Stimulated activated memory B cell treated with anti-CD40 and anti-IgM and Interleukin-4, amounts not matched to agents 10 μg/mL and 1 μg/mL and 100 μg/mL, for 72 hours (primary cell): ENCODE measurements at places on chromosomes 1 and 21.

DNA sequence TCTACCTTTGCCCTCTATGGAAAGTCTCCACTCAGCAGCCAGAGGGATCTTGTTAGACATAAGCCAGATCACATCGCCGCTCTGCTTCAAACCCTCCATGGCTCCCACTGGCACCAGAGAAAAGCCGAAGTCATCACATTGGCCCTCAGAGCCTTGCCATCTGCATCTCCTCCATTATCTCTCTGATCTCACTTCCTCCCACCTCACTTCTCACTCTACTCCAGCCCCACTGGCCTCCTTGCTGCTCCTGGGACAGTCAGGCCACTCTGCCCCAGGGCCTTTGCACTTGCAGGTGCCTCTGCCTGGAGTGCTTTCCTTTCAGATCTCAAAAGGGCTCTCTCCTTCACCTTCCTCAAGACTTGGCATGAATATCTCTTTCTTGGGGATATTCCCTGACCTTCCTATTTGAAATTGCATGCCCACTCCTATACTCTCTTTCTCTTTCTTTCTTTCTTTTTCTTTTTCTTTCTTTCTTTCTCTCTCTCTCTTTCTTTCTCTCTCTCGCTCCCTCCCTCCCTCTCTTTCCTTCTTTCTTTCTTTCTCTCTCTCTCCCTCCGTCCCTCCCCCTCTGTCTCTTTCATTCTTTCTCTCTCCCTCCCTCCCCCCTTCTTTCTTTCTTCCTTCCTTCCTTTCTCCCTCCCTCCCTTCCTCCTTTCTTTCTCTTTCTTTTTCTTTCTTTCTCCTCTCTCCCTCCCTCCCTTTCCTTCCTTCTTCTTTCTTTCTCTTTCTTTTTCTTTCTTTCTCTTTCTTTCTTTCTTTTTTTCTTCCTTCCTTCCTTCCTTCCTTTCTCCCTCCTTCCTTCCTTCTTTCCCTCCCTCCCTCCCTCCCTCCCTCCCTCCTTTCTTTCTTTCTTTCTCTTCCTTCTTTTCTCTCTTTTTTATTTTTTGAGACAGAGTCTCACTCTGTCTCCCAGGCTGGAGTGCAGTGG lies 96.0 kb upstream of the CASZ1 start:
- H3K4me1 ChIP-seq: no peaks in the 10 kb centered on the region
- H3K4me3 ChIP-seq: no peak overlapping the region
- peaks cover 62% of the 10 kb centered on the region for H3K27me3 ChIP-seq
- no peaks in the 10 kb centered on the region for H3K36me3 ChIP-seq

GRCh38 chr1:232111611-232112010 lies 485.0 kb downstream of the DISC1 start:
- no peaks in the 10 kb centered on the region for H3K27me3 ChIP-seq
- no peak overlapping the region for H3K4me3 ChIP-seq
- H3K4me1 ChIP-seq: no peaks in the 10 kb centered on the region
- no peak for ATAC-seq
- H3K27ac ChIP-seq: no peak overlapping the region

- ATAC-seq: no peak
- no peak overlapping the region for H3K4me3 ChIP-seq
- H3K27ac ChIP-seq: no peak overlapping the region
- H3K27me3 ChIP-seq: peaks cover 29% of the 10 kb centered on the region
- no peaks in the 10 kb centered on the region for H3K4me1 ChIP-seq
- no peaks in the 10 kb centered on the region for H3K36me3 ChIP-seq
Measured at GRCh38 chr21:44736291-44737004, 25.1 kb upstream of the TSPEAR start.

- no peak for ATAC-seq
- no peak overlapping the region for H3K4me3 ChIP-seq
- no peaks in the 10 kb centered on the region for H3K36me3 ChIP-seq
- peaks cover 10% of the 10 kb centered on the region for H3K27me3 ChIP-seq
- H3K4me1 ChIP-seq: no peaks in the 10 kb centered on the region
Measured at GRCh38 chr1:63758791-63759190, 15.0 kb upstream of the ROR1 start.

GRCh38 chr1:58765006-58765405 lies 18.8 kb downstream of the JUN start:
- no peaks in the 10 kb centered on the region for H3K36me3 ChIP-seq
- H3K4me1 ChIP-seq: no peaks in the 10 kb centered on the region
- peaks cover 17% of the 10 kb centered on the region for H3K27me3 ChIP-seq
- no peak overlapping the region for H3K4me3 ChIP-seq

- H3K27me3 ChIP-seq: no peaks in the 10 kb centered on the region
- no peak overlapping the region for H3K27ac ChIP-seq
- no peak overlapping the region for H3K4me3 ChIP-seq
- peaks cover 26% of the 10 kb centered on the region for H3K36me3 ChIP-seq
- H3K4me1 ChIP-seq: peaks cover 58% of the 10 kb centered on the region
Measured at GRCh38 chr1:243725846-243726245, 124.2 kb downstream of the AKT3 start.

- H3K27ac ChIP-seq: no peak overlapping the region
- H3K4me1 ChIP-seq: peaks cover 8% of the 10 kb centered on the region
- H3K27me3 ChIP-seq: peaks cover 100% of the 10 kb centered on the region
- ATAC-seq: no peak
- H3K4me3 ChIP-seq: no peak overlapping the region
- no peaks in the 10 kb centered on the region for H3K36me3 ChIP-seq
Measured at GRCh38 chr1:915295-916172, 8.2 kb upstream of the SAMD11 start.
